ENCODE measurements at places on chromosomes 2 and 18.

GRCh38 chr2:68753318-68753717, 18.7 kb downstream of the ARHGAP25 start:
- DNase-seq: no peak

GRCh38 chr2:4338345-4338744, 635.0 kb downstream of the DCDC2C start:
- DNase-seq: no peak

DNA sequence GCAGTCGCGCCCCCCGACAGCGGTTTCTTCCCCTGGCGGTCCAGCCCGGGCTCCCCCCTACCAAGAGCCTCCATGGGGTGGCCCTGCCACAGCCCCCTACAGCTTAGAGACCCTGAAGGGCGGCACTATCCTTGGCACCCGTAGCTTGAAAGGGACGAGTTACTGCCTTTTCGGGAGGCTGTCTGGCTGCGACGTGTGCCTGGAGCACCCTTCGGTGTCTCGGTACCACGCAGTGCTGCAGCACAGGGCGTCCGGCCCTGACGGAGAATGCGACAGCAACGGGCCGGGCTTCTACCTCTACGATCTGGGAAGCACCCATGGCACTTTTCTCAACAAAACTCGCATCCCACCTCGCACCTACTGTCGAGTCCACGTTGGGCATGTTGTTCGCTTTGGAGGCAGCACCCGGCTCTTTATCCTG, 475 bp downstream of the SLC4A1AP start:
- no peak for DNase-seq

- no peak for DNase-seq
These were observed 27.3 kb downstream of the ZAP70 start for GRCh38 chr2:97740590-97741182.

DNA sequence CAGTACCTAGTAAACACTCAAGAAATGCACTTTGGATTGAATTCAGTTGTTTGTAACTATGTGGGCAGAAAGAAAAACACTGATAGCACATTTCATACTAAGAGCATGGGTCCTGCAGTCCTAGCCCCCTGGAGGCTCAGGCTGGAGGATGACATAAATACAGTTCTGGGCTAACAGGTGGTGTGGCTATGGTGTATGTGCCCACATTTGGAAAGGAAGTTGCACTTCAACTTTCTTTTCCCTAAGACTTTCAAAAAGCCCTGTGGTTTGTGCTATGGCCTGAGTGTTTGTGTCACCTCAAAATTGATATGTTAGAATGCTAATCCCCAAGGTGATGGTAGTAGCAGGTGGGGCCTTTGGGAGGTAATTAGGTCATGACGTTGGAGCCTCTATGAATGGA, 218.2 kb downstream of the CDCA7 start:
- no peak for DNase-seq

DNA sequence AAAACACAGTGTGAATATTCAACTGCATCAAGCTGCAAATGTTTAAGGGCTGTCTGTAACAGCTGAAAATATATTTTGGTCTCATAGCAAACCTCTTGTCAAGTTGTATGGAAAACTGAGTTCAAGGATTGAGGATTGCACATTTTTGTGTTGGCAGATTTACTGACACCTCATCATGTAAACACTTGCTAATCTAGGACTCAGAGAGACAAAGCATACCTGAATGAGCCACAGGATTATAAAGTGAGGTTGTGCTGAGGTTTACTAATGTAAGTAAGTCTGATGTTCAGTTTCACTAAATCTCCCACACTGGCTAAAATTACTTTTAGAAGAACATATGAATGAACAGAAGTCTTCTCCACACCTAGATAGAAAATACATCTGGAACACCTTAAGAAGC, 1993.1 kb upstream of the CELF4 start:
- no peak for DNase-seq

DNA sequence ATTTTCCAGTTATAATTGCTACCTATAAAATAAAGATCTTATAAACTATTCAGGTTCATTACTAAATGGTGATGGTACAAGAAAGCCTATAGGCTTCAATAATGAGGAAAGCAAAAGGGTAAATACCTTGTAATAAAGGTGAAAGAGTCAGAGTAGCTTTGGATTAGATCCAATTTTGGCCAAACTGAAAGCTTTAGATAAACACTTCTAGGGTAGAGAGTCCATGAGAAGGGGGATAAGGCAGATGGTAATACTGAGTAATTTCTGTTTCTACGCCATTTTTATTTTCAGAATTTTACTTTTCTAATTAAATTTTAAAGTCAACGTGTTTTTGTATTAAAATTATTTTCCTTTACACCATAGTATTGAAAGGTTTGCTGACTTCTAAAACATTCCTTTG, 9.4 kb downstream of the CASP8 start:
- DNase-seq: no peak

- no peak for DNase-seq
These were observed 48.3 kb downstream of the CDH19 start for GRCh38 chr18:66555585-66555984.

DNA sequence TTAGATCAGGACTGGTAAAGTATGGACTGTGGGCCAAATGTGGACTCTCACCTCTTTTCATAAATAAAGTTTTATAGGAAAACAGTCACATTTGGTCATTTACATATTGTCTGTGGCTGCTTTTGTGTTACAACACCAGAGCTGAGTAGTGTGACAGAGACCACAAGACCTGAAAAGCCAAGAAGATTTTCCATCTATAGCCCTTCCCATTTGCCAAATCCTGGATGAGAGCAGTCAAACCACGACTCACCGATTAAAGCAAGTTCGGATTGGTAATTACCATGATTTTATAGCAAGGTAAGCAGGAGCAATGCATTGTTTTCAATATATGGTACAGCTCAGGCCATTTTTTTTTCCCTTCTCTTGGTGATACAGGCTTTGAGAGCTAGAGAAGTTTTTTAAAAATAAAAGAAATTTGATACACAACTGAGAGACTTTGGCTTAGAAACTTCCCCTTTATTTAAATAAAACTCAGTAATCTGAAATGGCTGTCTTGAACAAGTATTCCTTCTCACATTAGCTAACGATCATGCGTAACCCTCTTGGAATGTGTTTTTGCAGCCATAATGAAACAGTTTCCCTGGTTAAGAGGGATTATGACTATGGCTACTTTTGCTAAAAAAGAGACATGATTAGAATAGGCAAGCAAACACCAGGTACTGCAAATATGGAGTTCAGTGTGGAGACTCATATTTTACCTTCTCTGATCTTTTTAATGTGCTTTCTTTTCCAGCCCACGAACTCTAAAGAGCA, 9.5 kb upstream of the MALL start:
- no peak for DNase-seq

DNA sequence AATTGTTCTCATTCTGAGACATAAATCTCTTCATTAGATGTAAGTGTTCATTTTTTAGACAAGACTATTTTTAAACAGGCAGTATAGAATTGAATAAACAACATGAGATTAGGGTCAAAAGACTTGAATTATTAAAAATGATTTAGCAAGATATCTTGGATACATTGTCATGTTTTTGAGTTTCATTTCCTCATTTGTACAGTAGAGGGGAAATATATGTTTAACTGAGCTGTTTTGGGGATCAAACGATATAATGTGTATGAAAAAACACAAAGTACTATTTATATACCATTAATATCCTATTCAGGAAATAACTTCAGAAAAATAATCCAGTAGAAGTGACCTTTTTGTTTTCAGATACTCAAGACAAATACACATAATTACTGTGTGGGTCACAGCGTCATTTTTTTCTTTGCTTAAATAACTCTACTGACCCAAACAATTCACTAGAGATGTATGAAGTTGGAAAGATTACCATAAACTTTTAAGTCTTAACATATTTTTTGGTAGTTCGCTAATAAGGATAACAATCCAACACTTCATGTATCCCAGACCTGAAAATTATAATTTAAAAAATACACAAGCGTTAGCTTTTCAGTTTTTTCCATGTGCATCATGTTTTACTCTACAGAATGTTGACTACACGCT, 896 bp upstream of the ASXL3 start:
- DNase-seq: no peak

- no peak for DNase-seq
These were observed 1290.8 kb downstream of the DPP10 start for GRCh38 chr2:115733190-115733775.

DNA sequence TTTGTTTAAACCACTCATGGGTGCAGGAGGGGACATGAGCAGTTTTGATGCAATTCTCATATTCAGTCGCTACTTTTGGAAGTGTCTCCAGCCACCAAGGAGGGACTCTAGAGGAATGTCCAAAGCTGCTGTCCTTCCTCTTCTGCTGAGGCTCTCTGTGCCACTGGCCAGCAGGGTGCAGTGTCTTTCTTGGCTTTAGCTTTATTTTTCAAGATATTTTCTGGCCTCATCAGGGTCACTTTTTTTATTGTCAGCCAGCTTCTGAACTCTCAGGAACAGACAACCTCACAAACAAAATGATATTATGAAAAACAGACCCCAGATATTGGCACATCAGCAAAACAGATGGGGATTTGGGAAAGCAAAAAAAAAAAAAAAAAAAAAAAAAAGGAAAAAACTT, 289.3 kb upstream of the ZSWIM2 start:
- no peak for DNase-seq

GRCh38 chr18:8359076-8359475, 250.2 kb upstream of the RAB12 start:
- DNase-seq: no peak

- DNase-seq: no peak
These were observed 38.3 kb downstream of the CRACDL start for GRCh38 chr2:98897746-98898145.

DNA sequence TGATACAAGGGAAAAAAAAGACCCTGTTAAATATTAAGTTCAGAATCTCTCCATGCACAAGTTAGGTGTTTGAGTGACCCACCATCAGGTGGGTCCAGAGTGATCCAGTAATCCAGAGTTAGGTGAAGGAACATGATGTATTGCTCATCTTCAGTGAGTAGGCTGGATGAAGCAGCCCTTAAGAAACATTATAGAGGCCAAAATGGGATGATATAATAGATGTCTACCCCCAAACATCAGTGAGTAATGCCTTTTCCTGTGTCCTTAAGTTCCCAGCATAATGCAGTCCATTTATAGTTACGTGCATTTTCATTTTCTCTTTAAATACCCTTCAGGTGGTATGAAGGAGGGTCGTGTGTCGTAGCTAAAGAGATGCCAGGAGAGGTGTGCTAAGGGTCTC, 89.6 kb downstream of the MAP4K4 start:
- DNase-seq: no peak
